ENCODE measurements at places on chromosomes 2 and 18.
A peak's percentile ranks its signal among the peaks of the same experiment; 100 is the strongest.

- no peak for DNase-seq
Measured at GRCh38 chr2:142991295-142991694, 113.8 kb downstream of the KYNU start.

DNA sequence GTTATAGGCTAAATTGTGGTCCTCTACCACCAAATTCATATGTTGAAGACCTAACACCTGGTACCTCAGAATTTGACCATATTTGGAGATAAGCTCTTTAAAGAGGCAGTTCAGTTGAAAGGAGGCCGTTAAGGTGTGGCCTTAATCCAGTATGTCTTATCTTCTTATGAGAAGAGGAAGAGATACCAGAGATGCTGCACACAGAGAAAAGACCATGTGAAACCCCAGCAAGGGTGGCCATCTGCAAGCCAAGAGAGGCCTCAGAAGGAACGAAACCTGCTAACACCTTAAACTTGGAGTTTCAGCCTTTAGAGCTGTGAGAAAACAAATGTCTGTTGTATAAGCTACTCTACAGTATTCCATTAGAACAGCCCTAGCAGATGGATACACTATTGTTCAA lies 528.1 kb upstream of the DCC start:
- DNase-seq = no peak

DNA sequence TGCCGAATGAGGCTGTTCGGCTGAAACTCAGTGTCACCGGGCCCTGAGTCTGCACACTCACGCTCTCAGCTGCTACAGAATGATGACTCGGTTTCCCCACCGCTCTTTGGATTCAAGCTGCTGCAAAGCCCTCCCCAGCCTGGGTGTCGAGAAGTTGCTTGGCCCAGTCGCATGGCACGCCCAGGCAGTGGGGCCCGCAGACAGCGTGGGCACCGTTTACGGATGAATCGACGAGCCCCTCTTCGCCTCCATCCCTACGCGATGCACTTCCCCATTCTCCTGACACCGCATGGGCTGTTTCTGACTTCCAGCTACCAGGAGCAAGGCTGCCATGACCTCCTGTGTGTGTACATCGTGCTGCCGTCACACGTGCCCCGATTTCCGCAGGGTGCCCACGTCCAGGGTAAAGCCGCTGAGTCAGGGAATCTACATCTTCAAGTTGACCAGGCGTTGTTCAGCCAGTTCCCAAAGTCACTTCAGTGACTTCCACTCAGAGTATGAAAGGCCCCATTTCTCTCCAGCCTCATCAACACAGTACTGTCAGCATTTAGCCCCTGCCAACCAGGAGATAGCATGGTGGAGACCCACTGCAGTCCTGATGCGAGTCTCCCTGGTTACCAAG lies 60.3 kb upstream of the GPC1 start:
- no peak for DNase-seq

DNA sequence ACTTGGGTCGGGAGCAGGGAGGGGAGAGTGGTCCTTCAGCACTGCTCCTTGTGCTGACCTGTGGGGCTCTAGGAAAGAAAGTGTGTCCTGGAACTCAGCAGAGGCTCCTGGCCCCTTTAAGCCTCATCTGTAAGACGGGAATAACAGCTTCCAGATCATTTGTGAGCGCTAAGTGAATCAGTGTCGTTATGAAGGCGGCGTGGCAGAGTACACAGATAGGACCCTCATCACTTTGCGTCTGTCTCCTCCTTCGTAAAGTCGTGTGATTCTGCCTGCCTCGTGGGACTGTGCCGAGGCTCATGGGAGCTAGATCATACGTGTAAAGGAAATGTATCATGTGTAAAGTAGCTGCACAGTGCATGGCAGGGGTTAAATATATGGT lies 18.6 kb downstream of the COLEC11 start:
- no peak for DNase-seq

- no peak for DNase-seq
Measured at GRCh38 chr2:102092535-102092934, 50.0 kb upstream of the IL1R1 start.

DNA sequence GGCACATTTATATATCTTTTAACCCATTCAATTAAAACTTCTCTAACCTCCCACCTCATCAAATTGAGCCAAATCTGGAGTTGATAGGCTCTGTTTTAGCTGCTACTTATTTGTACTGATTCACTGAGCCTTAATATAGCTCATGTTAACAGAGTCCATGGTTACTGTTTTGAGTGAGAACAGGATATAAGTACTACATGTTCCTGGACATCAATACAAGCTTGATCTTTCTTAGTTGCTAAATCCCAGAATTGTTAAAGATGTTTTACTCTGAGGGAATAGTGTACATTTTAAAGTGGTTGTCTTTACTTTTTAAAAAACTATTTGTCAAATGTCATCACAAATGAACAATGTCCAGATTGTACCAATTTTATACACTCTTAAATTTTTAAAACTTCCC lies 157.7 kb downstream of the RPRM start:
- DNase-seq = no peak

- no peak for DNase-seq
Measured at GRCh38 chr18:2312440-2312839, 258.9 kb downstream of the METTL4 start.

GRCh38 chr18:2240311-2240705 lies 331.0 kb downstream of the METTL4 start:
- no peak for DNase-seq

- DNase-seq = no peak
Measured at GRCh38 chr2:158723181-158723838, 71.8 kb upstream of the DAPL1 start.

GRCh38 chr18:51076503-51076902 lies 46.5 kb downstream of the SMAD4 start:
- no peak for DNase-seq

GRCh38 chr18:67672155-67672554 lies 155.6 kb upstream of the DSEL start:
- DNase-seq = peak; percentile 75

- no peak for DNase-seq
Measured at GRCh38 chr2:218041302-218042168, 27.5 kb upstream of the RUFY4 start.

- DNase-seq = no peak
Measured at GRCh38 chr2:2639251-2640139, 308.4 kb upstream of the MYT1L start.

GRCh38 chr2:242020196-242021004 lies 150.9 kb downstream of the RTP5 start:
- peak; percentile 18 for DNase-seq

DNA sequence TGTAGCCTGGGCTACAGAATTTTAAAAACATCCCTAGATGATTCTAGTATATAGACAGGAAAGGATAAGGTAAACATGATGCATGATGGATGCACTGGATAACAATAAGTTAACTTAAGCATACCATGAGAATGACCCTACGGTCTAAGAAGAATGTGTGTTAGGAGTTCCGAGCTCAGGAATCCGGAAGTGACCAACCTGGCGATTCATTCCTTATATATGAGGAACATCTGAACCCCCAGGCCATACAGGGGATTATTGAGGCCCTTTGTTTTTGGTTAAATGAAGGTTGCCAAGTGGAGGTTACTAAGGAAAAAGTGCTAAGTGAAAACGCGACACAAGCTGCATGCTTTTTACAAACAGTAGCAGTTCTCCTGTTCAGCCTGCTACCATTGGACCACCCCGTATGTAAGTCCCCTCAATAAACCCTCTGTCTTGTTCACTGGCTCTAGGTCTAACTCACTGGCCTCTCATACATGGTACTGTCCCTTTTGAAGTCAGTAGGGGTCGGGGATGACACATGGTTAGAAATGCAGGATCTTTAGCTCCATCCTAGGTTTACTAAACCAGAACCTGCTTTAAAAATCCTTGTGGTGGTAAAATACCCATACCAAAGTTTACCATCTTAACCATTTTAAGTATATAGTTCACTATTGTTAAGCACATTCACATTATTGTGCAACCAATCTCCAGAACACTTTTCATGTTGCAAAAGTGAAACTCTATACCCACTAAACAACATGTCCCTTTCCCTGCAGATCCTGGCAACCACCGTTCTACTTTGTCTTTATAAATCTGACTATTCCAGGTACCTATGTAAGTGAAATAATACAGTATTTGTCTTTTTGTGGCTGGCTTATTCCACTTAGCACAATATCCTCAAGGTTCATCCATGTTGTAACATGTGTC lies 111.0 kb upstream of the MAP4K3 start:
- DNase-seq = no peak

- DNase-seq = no peak
Measured at GRCh38 chr2:201906777-201907562, 100.6 kb downstream of the CDK15 start.

DNA sequence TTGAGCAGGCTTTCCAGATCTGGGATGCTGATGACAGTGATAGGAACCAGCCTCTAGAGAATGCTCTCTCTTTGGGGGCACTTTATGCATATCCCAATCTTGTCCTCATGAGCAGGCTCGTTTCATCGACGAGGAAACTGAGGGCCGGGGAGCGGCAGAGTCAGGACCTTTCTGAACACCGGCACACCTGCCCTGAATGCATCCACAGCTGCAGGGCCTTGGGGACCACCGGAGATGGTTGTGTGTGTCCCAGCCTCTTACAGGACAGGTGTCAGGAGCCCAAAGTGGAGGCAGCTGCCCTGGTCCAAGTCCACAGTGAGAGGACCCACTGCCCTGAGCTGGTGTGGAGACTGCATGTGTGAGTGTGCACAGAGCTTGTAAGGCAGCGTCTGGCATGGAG lies 47.6 kb upstream of the FAHD2A start:
- no peak for DNase-seq

DNA sequence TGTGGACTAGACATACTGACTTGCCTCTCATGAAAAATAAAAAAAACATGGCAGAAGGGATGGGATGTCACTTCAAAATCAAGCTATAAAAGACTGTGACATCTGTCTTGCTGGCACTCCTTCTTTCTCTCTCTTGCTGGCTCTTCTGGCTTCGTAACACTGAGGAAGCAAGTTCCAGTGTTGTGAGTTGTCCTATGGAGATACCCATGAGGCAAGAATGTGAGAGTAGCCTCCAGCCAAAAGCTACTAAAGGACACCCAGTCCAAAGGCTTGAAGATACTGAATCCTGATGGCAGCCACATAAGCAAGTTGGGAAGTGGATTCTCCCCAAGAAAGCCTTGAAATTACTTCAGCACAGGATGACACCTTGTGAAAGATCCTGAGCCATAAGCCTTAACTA lies 376.1 kb upstream of the TMEFF2 start:
- DNase-seq = no peak

DNA sequence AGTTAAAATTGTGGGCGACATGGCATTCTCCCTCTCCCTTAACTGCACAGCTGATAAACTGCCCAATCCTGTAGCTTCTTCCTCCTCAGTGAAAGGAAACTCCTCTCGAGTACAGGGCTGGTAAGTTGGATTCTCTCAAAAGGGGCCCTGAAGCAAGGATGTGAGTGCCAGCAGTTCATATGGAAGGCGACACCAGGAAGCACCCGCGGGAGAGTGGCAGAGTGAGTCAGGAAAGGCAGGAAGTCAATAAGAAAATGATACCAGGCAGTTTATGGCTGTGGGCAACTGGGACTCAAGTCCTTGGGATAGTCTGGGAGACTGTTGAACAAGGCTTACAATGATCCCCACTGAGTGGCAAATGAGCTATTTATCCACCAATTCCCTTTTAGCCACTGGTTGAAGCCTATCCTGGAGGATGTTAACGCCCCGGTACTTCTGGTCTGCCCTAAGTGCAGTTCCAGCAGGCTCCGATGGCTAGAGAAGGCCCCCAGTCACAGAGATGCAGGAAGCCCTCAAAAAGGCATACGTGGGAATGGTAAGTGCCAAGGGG lies 34.8 kb downstream of the ABHD3 start:
- DNase-seq = no peak

GRCh38 chr2:120862201-120863060 lies 126.8 kb downstream of the GLI2 start:
- no peak for DNase-seq

- DNase-seq = no peak
Measured at GRCh38 chr18:8536231-8536630, 73.0 kb upstream of the RAB12 start.

DNA sequence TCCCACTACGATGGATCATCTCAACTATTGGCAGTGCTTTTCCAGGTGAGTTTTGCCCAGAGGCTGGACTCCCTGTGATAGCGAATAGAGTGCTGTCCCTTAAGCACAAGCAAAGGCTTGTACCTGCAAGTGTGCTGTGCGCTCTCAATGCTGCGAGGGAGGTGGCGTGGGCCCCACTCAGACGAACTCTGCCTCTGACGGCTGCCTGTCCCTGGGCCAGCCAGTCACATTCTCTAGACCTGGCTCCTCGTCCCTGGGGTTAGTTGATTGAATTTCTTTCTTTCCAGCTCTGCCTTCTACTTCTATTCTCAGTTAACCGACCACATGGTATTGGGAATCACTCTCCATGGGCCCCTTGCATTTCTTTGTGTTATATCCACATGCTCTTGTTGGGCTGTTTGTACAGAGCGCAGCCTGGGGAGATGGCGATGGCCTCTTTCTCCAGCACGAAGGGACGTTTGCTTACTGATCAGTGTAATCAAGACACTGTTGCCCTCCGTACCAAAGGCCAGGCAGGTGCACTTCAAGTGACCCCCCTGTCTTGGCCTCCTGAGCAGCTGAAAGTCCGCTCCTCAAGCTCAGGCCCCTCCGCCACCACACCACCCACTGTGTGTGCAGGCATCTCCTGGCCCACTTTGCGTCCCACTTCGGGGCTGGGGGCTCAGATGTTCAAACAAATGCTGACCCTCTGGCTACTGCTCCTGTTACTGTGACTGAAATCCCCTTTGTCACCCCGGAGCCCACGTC lies 151.3 kb downstream of the ZNF236 start:
- no peak for DNase-seq

GRCh38 chr2:80293039-80293438 lies 11.5 kb downstream of the LRRTM1 start:
- no peak for DNase-seq

DNA sequence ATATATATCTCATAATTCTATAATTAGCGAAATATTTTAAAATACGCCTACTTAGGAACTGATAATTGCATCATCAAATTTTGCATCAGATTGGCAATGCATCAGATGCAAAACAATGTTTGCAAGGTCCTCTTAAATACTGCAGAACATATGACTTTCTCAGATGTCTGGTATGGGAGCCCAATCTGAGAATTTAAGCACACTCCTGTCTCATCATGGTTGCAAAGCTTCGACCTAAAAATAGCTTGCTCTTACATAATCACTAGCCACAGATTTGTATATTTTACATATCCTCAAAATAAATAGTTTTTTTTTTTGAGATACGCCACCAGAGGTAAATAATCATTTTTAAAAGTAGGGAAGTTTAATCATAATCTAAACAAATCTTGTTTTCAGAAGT lies 123.2 kb downstream of the CABYR start:
- DNase-seq = no peak

DNA sequence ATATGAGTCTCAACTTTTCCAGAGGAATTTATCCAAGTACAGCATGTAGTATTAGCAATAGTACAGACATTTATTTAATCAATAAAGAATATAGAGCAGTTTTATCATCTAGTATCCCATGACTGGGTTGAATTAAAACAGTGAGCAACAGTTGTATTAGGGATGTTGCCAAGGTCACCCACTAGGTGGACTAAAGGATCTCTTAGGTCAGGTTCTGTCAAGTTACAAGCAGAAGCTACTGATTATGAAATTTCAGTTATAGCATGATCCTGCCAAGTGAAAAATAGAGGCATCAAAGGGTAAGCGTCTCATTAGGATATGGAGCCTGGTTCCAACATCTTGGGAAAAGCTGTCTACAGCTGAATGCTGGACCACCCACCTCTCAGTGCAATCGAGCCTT lies 52.1 kb upstream of the LAPTM4A start:
- DNase-seq = no peak

Data from SK-N-MC (cell line).